Mucosa of descending colon (tissue), 3 donors: ENCODE measurements at places on chromosomes 1 and 21. TPM values are rescaled to one million over a fixed set of nuclear protein-coding genes. Genes with fewer than 3 reads are reported as not detected.

Gene TNN
- total RNA-seq = not detected

GRCh38 chr1:160576390-160576789 lies 2.9 kb downstream of the CD84 start:
- DNase-seq = no peak

- peak; percentile 12 for DNase-seq
Observed at GRCh38 chr1:227901239-227901905, 46.4 kb downstream of the WNT9A start.

- DNase-seq = no peak
Observed at GRCh38 chr1:50930193-50930592, 29.9 kb downstream of the FAF1 start.

Gene NTRK1
- total RNA-seq = 1.3 TPM
